ENCODE measurements at places on chromosomes 16 and 17. TPM values are rescaled to one million over a fixed set of nuclear protein-coding genes. Genes with fewer than 3 reads are reported as not detected.

TUBG2 gene
- 19.9 TPM for total RNA-seq

DNA sequence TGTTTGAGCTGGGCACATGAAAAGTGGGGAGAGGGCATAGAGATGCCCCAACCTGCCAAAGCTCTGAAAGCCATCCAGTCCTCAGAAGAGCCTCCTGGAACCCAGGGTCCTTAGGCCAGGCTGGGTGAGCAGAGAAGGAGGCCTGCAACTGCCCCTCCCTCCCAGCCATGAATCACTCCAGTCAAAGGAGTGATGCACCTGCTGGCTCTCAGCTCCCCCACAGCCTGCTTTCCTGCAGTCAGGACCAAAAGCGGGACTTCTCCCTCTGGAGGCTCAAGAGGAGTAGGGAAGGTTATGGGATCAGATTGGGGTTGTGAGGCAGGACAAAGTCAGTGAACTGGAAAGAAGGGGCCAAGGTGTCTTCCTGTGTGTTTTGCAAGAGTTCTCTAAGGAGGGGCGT, 145.6 kb downstream of the TMEM132E start:
- no peak for DNase-seq

GRCh38 chr17:77429969-77430752, 289.4 kb downstream of the SEC14L1 start:
- peak; percentile 96 for DNase-seq

DDX42 gene
- total RNA-seq: 18.0 TPM

NXPH3 gene
- total RNA-seq: not detected

GRCh38 chr16:20938426-20938825, 37.9 kb downstream of the LYRM1 start:
- DNase-seq: peak; percentile 49
